ENCODE measurements at places on chromosomes 1 and 21.

- DNase-seq, result no peak
Observed at GRCh38 chr1:164755690-164756089, 196.7 kb downstream of the PBX1 start.

DNA sequence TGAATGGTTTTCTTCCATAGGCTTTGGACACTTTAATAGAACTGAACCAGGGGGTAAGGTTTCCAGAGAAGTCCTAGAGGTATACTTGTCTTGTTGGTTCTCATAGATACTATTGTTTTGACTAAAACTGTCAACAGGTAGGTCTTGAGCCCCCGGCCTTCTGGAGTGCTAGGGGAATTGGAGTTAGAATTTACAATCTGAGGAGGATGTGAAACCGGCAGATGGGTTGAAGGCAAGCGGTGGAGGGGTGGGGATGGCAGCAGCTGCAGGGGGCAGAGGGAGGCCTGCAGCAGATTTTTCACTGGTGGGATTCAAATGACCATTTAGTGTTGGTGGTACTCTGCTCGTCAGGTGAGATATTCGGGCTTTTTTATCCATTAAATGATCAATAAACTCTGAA, 4.3 kb upstream of the CD1D start:
- DNase-seq, result no peak

GRCh38 chr1:164846731-164847691, 288.0 kb downstream of the PBX1 start:
- no peak for DNase-seq

GRCh38 chr21:36260030-36260787, 59.8 kb upstream of the MORC3 start:
- DNase-seq, result no peak

- DNase-seq, result no peak
Observed at GRCh38 chr1:209839875-209840546, 12.2 kb downstream of the UTP25 start.

DNA sequence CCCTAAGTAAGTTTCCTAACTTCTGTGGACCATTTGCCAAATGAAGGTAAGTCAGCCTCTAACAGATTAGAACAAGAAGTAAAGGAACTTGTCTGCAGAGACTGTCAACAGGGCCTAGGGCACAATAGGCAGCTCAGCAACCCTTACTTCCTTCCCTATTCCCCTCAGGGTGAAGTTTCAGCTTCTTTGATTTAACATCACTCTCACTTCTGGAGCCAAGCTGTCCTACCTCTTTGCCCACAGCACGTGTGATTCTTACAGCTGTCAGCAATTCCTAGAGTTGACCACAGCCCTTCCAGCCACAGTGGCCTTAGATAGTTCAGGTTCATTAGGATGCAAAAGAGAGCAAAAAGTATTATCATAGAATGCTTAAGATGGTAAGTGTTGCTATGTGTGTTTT, 7.6 kb upstream of the EIF4G3 start:
- no peak for DNase-seq

DNA sequence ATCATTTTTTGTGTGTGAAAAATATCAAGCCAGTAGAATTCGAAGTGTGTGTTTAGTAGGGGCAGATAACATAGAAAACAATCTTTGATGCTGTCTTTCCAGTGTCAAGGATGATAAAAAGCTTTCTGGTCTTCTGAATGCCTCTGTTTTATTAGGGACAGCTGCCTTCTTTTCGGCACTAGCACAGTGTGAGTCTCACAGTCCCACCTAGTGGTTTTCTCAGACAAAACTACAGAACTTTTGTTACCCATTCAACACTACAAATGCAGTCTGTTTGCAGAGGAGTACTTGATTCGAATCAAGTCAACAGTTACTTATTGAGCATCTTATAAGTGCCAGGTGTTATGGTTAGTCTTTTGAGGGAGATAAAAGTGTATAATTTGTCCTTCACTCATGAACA, 30.6 kb upstream of the MCOLN3 start:
- no peak for DNase-seq

DNA sequence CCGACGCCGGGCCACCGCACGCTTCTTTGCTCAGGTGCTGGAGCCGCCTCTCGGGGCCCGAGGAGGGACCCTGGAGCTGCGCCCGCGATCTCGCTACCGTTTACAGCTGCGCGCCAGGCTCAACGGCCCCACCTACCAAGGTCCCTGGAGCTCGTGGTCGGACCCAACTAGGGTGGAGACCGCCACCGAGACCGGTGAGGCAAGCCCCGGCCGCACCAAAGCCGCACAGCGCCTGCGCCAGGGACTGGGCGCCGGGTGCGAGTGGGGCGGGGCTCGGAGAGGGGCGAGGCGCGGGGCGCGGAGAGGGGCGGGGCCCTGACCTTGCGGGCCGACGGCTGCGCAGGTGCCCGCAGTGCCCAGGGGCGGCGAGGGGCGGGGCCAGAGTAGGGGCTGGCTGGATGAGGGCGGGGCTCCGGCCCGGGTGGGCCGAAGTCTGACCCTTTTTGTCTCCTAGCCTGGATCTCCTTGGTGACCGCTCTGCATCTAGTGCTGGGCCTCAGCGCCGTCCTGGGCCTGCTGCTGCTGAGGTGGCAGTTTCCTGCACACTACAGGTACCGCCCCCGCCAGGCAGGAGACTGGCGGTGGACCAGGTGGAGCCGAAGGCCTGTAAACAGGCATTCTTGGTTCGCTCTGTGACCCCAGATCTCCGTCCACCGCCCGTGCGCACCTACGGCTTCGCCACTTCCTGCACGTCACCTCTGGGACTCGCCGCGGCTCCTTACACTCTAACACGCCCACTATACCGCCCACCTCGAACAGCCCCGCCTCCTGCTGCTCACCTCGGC, 9.8 kb upstream of the CDC20 start:
- no peak for DNase-seq

GRCh38 chr21:19695796-19696195, 1292.2 kb upstream of the TMPRSS15 start:
- no peak for DNase-seq

GRCh38 chr1:224805889-224806288, 123.6 kb upstream of the DNAH14 start:
- DNase-seq, result no peak

GRCh38 chr21:42202321-42202720, 16.6 kb upstream of the ABCG1 start:
- no peak for DNase-seq

DNA sequence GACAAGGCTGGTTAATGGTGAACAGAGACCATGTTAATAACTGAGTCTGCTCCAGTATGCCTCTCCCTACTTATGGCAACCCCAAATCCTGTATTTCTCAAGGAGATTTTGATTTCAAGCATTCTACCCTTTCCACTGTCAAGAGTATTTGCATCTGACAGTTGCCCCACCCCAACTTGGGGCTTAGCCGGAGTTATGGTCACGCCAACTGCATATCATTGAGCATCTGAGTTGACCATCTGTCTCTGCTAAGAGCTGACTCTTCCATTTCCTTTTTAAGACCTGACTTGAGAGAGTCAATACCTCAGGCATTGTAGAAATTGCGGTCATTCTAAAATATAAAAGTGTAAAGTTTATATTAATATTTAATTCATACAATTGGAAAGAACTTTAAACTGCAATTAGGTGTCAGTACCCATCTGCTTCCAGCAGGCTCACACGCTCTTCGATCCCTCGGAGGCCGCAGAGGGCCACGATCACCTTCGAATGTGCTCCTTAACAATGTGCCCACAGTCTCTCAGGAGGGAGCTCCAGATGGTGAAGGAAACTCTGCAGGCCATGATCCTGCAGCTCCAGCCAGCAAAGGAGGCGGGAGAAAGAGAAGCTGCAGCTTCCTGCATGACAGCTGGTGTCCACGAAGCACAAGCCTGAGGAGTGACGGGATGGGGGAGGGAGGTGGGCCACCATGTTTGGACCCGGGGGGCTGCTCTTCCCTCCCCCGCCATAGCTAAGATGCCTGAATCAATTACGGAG, 409.8 kb downstream of the DISC1 start:
- no peak for DNase-seq

DNA sequence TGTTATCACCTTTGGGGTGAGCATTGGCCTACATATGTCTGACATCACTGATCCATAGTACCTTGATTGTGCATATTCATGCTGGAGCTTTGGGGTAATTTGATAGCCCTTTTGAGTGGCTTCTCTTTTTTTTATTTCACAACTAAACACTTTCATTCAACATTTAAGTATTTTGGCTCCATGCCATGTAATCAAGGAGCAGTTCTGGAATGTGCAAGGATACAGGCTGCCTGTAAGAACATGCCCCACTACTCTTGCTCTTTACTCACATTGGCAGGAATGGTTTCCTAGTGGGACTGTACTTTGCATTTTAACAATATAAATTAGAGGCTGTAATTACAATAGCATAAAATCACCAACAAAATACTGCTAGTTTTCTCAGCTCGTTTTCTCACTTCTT, 300.7 kb upstream of the SPAG17 start:
- DNase-seq, result no peak

- DNase-seq, result peak; percentile 2
Observed at GRCh38 chr1:72623299-72623708, 341.0 kb upstream of the NEGR1 start.

DNA sequence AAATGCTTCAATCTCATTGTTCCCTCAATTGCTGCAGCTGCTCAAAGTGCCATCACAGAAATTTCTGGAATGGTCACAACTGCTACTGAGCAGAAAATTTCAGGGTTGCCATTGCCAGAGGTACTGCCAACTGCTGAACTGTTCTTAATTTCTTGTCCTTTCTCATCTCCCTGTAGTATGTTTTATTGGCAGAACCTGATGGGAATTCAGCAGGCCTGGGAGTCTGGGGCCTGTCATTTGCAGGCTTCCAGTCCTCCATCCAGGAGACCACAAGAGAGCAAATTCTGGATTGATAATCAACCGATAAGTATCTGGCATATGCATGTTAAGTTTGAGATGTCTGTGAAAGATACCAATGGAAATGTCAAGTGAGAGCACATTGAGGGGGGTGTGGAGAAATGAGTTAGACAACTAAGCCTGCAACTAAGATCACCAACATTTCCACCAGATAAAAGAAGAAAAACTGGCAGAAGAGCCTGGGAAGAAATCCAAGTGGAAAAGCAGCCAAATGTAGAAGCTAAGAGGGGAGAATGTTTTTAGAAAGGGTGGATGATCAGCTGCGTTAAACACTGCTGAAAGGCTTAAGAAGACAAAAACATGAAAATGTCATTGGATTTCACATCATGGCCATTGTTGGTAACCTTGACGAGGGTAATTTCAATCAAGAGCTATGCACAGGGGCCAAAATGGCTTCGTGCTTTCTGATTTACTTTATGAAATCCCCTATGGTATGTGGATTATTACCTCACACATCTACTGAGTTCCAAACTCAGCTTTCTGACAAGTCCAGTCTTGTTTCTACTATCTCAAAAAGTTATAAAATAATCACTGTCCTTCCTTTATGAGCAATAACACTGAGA, 648.1 kb downstream of the PLPP3 start:
- no peak for DNase-seq

GRCh38 chr1:8652467-8653046, 164.9 kb downstream of the RERE start:
- DNase-seq, result no peak

GRCh38 chr1:22413799-22414198, 37.9 kb upstream of the ZBTB40 start:
- DNase-seq, result no peak

DNA sequence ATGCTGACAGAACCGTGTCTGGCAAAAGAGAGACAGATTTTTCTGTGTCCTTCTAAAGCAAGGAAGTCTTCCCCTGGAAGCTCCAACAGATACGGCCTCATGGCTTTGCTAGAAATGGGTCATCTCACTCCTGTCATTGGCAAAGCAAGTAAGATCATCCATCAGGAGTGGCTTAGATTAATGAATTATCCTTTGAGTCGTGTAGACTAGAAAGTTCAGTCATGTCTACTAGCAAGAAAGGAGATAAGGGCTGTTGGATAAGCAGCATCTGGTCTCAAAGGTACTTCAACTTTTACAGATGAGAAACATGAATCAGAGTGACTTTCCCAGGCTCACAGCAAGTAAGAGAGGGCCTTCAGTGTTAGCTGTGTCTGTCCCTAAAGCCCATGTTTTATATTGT, 3.4 kb upstream of the AGO3 start:
- DNase-seq, result no peak

GRCh38 chr1:211329764-211330201, 3.1 kb downstream of the TRAF5 start:
- DNase-seq, result no peak

GRCh38 chr1:47650205-47650604, 212.4 kb downstream of the FOXD2 start:
- DNase-seq, result no peak

GRCh38 chr21:25911730-25912401, 177.1 kb downstream of the GABPA start:
- DNase-seq, result peak; percentile 60

DNA sequence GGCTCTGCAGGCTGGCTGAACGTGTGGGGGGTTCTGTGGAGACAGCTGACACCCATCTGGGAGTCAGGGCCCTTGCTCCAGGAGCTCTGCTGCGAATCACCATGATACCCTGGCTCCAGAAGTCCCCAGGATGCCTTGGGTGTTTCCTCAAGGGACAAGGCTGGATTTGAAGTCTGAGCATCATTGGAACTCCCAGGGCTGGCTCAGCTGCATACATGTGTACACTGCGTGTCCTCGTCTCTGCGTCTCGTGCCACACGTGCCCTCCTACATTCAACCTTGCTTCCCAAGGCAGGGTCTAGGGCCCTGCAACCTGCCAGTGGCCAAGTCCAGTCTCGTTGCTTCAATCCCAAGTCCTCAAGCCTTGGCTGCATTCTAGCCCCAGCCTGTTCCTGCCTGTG, 11.7 kb downstream of the CSF1 start:
- no peak for DNase-seq

- DNase-seq, result no peak
Observed at GRCh38 chr1:209045331-209046057, 538.0 kb upstream of the CAMK1G start.

DNA sequence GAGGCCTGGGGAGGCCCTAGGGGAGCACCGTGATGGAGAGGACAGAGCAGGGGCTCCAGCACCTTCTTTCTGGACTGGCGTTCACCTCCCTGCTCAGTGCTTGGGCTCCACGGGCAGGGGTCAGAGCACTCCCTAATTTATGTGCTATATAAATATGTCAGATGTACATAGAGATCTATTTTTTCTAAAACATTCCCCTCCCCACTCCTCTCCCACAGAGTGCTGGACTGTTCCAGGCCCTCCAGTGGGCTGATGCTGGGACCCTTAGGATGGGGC, 5.2 kb downstream of the ELF3 start:
- DNase-seq, result no peak

GRCh38 chr1:159960721-159961381, 6.8 kb upstream of the SLAMF9 start:
- no peak for DNase-seq

- no peak for DNase-seq
Observed at GRCh38 chr1:89277725-89278124, 5.1 kb upstream of the GBP5 start.
